ENCODE measurements at places on chromosomes 2 and 18.

GRCh38 chr2:209381091-209381490 is 42.8 kb upstream of the MAP2 start:
- no peak for DNase-seq

GRCh38 chr2:135004005-135004746 is 43.1 kb downstream of the MAP3K19 start:
- peak; percentile 82 for DNase-seq

DNA sequence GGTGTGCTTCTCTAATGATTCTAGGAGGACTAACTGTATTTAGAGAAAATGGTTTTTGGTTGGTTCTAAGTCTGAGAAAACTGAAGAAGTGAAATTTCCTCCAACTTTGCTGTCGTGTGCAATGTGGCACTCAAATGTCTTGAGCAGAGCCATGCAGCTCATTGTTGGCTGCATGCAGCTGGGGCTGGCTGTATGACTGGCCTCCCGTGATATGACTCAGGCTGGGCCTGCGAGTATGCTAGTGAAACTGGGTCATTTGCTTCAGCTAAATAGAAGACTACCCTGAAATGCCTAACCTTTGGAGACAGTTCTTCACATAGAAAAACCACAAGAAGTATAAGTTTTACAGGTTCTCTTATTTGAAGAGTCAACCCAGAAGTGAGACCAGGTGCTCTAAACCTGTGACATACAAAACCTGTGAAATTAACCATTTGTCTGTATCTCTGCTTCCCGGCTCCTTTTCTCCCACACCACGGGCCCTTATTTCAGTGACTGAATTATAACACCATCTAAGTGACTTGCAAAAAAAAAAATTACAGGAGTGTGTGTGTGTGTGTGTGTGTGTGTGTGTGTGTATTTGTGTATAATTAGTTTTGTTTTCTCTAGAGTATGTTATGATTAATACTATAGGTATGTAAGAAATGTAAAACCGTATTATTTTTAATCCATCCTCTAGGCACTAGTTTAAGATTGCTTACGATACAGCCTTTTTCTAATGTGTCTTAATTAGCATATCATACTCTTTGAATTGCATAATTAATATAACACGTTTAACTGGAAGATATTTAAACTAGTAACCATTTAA is 15.9 kb downstream of the POLI start:
- peak; percentile 75 for DNase-seq

GRCh38 chr18:12770469-12771219 is 67.8 kb downstream of the PSMG2 start:
- DNase-seq = no peak

GRCh38 chr2:31131871-31132270 is 6.4 kb downstream of the GALNT14 start:
- no peak for DNase-seq

DNA sequence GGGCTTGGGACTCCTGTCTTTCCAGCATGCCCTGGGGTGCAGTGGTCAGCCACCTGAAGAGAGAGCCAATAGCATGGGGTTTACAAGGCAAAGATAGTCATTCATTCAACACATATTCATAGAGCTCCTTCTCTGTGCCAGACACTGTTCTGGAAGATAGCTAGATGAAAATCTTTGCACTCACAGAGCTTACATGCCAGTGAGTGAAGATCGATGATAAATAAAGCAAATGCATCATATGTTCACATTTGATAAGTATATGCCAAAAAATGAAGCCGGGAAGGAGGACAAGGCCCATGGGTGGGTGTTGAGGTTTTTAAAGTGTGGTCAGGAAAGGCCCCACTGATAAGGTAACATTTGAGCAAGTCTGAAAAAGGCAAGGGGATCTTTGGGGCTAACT is 130.8 kb upstream of the CDCA7 start:
- DNase-seq = no peak

GRCh38 chr2:86765310-86765695 is 25.4 kb downstream of the CD8A start:
- DNase-seq = no peak

- no peak for DNase-seq
Observed at GRCh38 chr18:63828120-63828519, 52.9 kb downstream of the SERPINB7 start.

DNA sequence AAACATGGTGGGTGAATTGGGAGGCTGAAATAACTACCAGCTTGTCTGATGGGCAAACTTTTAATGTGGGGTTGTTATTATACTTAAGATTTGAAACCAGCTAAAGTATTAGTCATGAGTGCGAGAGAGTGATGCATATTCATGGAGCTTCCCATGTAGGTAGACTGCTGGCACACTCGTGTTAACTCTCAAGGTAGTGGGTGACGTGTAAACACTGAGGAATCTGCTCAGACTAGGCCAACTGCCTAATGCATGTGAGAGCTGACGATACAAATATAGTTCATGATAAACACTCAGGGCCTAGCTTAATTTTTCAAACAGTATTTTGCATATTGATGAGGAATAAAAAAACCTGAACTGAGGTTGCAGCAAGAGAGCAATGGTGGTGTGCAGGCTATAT is 1165.7 kb upstream of the PIK3C3 start:
- DNase-seq = no peak

DNA sequence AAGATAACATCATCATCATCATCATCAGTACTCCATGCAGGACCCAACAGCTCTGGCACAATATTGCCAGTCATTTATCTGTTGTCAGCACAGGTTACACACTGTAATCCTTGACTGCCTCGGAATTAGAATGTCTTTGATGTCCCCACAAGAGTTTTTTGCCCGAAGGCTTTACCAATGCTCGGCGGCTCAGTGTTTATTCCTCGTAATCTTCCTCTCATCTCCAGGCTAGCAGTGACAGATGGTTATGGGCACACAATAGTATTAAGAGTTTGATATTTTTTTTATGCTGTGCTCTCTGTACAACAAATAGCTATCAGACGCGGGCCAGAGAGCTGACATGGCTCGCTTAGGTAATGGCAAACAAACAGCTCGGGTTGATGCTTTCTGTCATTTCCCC is 515.2 kb downstream of the ZEB2 start:
- no peak for DNase-seq

Measured in GM10248 (cell line).